Spinal cord (tissue), 10 donors: ENCODE measurements at places on chromosomes 7 and 10. TPM values are rescaled to one million over a fixed set of nuclear protein-coding genes. Genes with fewer than 3 reads are reported as not detected.

The CEP41 gene
- 17.5 TPM for total RNA-seq

The ADGRA1 gene
- total RNA-seq, result 5.5 TPM

The MYOZ1 gene
- 4.2 TPM for total RNA-seq

The ELMO1 gene
- 87.1 TPM for total RNA-seq

The CTAGE8 gene
- total RNA-seq, result 2.6 TPM

The ASAH2 gene
- total RNA-seq, result 6.1 TPM

The ACTR3C gene
- total RNA-seq, result 5.8 TPM

The GPR26 gene
- total RNA-seq, result 7.6 TPM

GRCh38 chr7:137395420-137395819 is 51.9 kb upstream of the PTN start:
- peak; percentile 93 for DNase-seq

DNA sequence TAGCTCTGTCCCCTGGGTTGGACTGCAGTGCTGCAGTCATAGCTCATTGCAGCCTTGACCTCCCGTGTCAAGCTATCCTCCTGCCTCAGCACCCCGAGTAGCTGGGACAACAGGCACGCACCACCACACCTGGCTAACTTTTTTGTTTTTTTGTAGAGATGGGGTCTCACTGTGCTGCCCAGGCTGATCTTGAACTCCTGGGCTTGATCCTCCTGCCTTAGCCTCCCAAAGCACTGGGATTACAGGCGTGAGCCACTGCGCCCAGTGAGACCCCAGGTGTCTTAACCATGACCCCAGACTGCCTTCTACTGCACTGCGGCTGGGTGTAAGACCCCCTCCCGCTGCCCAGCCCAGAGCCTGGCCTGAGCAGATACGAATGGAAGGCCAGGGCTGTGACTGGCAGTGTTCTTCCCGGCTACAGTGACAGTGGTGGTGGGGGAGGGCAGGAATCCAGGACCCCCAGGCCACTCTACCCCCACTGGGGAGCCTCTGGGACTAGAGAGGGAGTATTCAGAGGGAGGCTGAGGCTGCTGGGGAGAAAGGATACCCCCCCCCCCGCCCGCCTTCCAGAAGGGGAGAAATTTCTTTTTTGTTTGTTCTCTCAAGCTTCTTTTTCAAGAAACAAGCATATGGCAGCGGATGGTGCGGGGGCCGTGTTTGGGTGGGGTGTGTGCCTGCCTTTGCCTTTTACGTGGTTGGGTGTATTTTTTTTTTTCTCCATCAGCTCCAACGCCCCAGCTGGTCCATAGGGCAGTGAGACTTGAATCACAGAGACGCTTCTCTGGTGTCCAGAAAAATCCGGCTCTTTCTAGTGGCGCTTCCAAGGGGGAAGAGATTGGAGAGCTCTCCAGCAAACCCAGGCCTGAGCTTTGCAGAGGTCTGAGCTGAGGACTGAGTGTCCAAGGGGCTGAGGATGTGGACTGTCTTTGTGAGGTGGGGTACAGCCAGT is 36.6 kb downstream of the GTF2IRD1 start:
- no peak for DNase-seq

GRCh38 chr10:74145133-74145532 is 5.5 kb downstream of the AP3M1 start:
- DNase-seq, result peak; percentile 74

- no peak for DNase-seq
These were observed 95.4 kb downstream of the TCF7L2 start for GRCh38 chr10:113045147-113046055.

DNA sequence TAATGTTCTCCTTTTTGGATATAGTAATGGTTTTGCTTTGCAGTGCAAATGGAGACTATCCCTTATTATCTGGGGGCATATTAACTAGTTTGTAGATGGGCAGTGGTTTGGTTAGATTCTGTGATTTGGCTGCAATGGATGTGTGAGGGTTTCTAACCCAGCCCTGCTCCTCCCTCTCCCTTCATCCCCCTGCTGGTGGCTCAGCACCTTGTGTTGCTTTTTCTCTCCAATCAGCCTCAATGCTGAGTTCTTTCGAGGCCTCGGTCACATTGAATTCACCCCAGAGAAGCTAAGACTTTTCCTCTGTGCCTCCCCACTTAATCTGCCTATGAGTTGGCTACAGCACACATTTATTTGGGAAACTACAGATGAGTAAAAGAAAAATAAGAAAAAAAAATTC is 120.0 kb downstream of the MALRD1 start:
- no peak for DNase-seq

GRCh38 chr7:945147-945555 is 9.3 kb downstream of the ADAP1 start:
- DNase-seq, result no peak

GRCh38 chr7:30112103-30112713 is 22.6 kb upstream of the MTURN start:
- no peak for DNase-seq

- DNase-seq, result no peak
These were observed 39.1 kb downstream of the LRRC20 start for GRCh38 chr10:70343312-70343711.

DNA sequence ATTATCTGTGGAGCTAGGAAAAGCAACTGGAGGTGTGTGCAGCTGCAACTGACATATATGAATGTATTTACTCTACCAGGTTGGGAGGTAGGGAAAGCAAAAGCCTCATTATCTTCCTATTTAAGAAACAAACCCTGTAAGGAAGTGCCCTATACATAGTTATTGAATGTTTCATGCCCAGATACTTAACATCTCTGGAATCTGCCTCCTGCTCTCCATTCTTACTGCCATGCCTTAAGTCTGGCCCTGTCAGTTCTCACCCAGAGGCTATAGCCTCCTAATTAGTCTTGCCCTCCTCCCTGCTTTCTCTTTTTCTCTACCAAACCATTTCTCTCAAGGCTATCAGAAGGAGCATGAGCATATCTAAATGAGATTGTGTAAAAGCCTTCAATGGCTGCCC is 542.6 kb upstream of the LRRN3 start:
- DNase-seq, result no peak

DNA sequence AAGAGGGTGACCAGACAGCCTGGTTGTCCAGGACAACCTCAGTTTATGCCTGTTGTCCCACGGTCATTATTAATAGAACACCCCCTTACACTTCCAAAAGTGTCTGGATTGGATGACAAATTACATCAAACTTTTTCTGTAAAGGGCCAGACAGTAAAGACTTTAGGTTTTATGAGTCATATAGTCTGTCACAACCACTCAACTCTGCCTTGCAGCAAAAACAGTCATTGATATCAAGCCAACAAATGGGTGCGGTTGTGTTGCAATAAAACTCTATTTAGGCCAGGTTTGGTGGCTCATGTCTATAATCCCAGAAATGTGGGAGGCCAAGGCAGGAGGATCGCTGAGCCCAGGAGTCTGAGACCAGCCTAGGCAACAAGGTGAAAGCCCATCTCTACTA is 66.7 kb upstream of the ATP6V0A4 start:
- no peak for DNase-seq

DNA sequence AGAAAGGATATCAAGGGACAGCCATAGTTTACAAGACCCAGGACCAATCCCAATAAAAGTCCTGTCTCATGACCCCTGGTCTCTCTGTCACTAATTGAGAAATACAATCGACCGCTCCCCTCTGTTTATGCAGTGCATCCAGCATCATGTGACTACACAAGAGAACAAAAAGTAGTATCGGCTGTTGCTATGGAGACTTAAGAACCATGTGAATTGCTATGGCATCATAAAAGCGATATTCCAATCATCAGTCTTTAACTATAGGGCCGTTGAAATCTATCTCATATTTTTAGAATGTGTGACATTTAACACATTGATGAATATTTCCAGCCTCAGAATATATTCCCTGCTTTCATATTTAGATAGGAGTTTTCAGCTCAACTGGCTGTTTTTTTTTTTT is 139.3 kb downstream of the FRMD4A start:
- DNase-seq, result no peak

DNA sequence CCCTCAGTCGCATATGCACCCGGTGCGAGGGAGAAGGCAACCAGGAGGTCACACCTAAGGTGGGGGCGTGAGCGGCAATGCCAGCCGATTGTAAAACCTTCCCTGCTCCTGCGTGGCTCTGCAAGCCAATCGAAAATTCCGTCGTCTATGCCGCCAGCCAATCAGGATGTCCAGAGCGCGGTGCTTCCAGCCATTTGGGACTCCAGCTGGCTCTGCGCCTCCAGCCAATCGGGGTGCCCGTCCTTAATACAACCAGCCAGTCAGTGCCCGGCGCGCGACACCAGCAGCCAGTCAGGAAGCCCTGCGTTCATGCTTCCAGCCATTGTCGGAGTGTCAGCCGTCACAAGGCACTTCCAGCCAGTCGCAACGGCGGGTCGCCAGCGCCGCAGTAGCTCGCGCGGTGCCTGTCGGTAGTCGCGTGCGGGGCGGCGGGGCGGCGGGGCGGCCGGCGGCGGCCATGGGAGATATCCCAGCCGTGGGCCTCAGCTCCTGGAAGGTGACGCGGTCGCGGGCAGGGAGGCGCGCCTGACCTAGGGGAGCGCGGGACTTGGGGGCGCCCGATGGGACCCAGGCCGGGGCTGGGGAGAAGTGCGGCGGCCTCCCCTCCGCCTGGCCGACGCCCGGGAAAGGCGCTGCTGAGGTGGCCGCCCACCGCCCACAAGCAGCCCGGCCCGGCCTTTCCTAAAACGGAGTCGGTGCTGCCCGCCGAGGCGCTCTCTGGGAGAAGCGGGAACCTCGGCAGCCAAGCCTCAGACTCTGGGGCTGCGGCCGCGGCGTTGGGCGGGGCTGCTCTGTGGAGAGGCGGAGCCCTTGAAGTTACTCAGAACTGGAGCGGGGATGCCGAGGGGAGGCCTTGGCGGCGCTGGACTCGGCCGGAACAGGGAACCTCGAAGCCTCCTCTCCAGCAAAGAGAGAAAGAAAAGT is at the start of gene AKR1E2:
Gene AKR1E2 (plus strand): TSS at position 340 of the 924 bp plus-strand sequence. CDS start 118 bp downstream, at position 458.
- peak; percentile 77 for DNase-seq
